ENCODE measurements at places on chromosomes 11 and 22.
A peak's percentile ranks its signal among the peaks of the same experiment; 100 is the strongest.

- H3K27ac ChIP-seq, result no peak overlapping the region
- DNase-seq, result no peak
- no peaks in the 10 kb centered on the region for H3K36me3 ChIP-seq
- no peaks in the 10 kb centered on the region for H3K27me3 ChIP-seq
- H3K4me1 ChIP-seq, result no peaks in the 10 kb centered on the region
Observed at GRCh38 chr11:19561011-19561410, 151.6 kb upstream of the NAV2 start.

DNA sequence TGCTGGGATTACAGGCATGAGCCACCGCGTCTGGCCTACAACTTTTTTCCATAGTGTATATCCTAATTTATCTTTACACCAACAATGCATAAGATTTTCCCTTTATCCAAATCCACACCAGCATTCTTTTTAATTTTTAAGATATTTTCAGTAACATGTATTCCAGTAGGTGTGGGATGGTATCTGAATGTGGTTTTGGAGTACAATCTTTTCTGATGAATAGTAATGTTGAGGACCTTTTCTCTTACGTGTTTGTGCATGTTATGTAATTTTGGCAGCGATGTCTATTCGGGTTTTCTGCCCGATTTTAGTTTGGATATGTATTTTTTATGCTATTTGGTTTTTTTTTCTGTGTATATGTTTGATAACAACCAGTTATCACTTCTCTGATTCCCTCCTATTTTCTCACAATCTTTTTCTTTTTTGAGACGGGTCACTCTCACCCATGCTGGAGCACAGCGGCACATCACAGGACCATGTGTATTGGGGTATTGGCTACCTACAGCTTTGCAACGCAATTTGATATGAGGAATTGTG lies 114.6 kb upstream of the GRK3 start:
- H3K4me1 ChIP-seq, result peaks cover 21% of the 10 kb centered on the region
- H3K27ac ChIP-seq, result no peak overlapping the region
- H3K36me3 ChIP-seq, result no peaks in the 10 kb centered on the region
- DNase-seq, result no peak
- no peaks in the 10 kb centered on the region for H3K27me3 ChIP-seq

GRCh38 chr11:97979741-97980140 lies 1041.0 kb upstream of the CNTN5 start:
- no peaks in the 10 kb centered on the region for H3K4me1 ChIP-seq
- H3K27ac ChIP-seq, result no peak overlapping the region
- H3K36me3 ChIP-seq, result no peaks in the 10 kb centered on the region
- no peak overlapping the region for H3K4me3 ChIP-seq
- H3K27me3 ChIP-seq, result no peaks in the 10 kb centered on the region

GRCh38 chr11:88301488-88302140 lies 35.9 kb downstream of the CTSC start:
- no peak for DNase-seq
- peaks cover 95% of the 10 kb centered on the region for H3K36me3 ChIP-seq
- H3K4me3 ChIP-seq, result no peak overlapping the region
- no peaks in the 10 kb centered on the region for H3K27me3 ChIP-seq
- H3K27ac ChIP-seq, result no peak overlapping the region

DNA sequence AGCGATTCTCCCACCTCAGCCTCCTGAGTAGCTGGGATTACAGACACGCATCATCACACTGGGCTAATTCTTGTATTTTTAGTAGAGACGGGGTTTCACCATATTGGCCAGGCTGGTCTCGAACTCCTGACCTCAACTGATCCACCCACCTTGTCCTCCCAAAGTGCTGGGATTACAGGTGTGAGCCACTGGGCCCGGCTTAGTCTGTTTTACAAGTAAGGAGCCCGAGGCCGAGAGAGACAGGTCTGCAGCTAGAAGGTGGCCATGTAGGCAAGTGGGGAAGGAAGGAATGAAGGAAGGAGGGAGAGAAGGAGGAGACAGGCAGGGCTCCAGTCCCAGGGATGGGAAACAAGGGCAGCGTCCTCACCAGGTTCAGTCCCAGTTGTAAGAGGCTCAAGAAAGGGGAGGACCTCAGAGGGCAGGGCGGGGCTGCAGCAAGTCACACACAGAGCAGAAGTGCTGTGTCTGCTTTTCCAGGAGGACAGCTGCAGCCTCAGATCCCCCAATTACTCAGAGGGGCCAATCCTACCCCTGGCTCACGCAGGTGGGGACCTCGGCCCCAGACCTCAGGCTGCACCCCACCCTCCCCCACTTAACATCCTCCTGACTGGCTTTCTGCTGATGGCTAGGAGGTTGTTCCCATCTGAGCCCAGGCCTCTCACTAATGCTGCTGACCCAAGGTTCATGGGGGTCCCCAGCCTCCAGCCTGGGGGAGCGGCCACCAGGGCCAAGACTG lies 53.8 kb upstream of the PRR5 start:
- H3K27me3 ChIP-seq, result no peaks in the 10 kb centered on the region
- no peak overlapping the region for H3K4me3 ChIP-seq
- peak; percentile 14 for DNase-seq
- no peaks in the 10 kb centered on the region for H3K4me1 ChIP-seq

DNA sequence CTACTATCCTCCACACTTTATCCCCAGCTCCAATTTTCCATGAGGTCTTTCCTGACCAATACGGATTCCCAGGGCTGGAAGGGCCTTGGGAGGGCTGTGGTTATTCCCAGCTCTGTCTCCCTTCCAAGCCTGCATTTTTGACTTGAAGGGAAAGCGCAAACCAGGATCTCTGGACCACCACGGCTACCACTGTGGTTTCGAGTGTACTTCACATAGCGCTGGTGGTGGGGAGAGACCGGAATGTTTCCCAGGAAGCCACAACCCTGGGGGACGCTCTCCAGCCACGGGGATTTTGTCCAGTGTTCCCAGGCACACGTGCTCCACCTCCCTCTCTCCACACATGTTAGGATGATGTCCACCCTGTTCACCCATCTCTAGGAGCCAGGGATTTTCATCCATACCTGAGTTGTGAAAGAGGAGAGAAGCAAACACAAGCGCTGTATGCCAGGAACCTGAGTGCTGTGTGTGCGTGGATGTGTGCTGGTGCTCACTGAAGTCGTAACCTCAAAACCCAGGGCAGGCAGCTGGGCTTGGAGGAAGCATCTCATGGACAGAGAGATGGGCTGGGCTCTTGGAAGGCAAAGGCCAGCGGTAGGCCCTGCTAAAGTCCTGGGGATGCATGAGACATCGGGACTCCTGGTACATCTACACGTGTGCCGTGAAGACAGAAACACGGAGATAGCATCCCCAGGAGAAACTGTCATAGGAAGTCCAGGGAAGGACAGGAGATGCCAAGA lies 1.3 kb upstream of the NPTXR start:
- no peaks in the 10 kb centered on the region for H3K36me3 ChIP-seq
- no peak for DNase-seq
- no peak overlapping the region for H3K27ac ChIP-seq
- H3K27me3 ChIP-seq, result no peaks in the 10 kb centered on the region

DNA sequence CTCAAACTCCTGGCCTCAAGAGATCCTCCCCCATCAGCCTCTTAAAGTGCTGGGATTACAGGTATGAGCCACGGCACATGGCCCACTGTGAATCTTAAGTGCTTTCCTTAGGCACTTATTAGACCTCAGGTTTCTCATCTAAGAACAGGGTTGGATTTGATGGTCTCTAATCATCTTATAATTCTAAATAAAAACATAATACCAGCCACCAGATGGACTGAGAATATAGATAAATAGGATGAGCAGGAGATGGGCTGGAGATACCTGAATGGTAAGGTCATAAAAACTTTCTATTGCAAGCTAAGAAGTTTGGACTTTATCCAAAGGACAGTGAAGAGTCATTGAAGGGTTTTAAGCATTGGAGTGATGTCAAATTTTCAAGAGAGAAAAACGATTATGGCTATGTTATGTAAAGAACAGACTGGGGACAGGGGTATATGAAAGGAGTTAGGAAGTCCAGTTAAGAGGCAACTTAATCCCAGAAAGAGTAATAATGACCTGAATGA lies 85.2 kb downstream of the RELT start:
- no peak overlapping the region for H3K4me3 ChIP-seq
- no peaks in the 10 kb centered on the region for H3K27me3 ChIP-seq
- DNase-seq, result no peak
- no peaks in the 10 kb centered on the region for H3K36me3 ChIP-seq
- H3K4me1 ChIP-seq, result no peaks in the 10 kb centered on the region

DNA sequence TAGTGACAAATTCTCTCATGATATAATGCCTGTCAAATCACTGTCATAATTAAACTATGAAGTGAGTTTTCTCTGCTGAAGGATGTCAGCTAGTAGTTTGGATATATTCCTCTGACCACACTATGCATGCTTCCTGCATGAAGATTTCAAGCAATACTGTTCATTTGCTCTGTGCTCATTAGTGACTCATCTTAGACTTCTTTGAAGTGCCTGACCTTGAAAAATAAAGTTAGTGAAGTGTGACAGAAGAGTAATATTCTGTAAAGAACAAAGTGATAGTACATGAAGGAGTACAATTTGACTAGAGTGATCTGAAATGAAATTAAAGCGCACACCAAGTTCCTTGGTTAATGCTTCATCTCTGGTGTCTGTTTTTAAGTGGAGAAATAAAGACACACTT lies 629.5 kb upstream of the ANO3 start:
- H3K4me1 ChIP-seq, result no peaks in the 10 kb centered on the region
- no peak overlapping the region for H3K4me3 ChIP-seq
- no peaks in the 10 kb centered on the region for H3K36me3 ChIP-seq
- H3K27me3 ChIP-seq, result no peaks in the 10 kb centered on the region

DNA sequence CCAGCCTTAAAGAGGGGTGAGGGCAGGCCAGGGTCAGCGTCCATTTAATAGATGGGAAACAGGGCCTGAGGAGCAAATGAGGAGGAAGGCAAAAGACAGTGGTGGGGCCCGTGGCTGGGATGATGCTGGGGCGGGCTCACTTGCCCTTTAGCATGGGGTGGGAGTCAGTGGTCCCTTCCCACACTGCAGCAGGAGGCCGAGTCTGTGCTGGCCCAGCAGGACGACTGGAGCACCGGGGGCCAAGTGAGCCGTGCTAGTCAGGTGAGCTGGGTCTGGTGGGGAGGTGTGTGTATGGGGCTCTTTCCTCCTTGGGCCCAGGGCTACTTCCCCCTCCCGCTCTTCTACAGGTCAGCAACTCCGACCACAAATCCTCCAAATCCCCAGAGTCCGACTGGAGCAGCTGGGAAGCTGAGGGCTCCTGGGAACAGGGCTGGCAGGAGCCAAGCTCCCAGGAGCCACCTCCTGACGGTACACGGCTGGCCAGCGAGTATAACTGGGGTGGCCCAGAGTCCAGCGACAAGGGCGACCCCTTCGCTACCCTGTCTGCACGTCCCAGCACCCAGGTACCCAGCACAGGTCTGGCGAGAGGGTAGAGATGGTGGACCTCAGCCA lies 12.8 kb downstream of the SCYL1 start:
- H3K27ac ChIP-seq, result no peak overlapping the region
- no peaks in the 10 kb centered on the region for H3K36me3 ChIP-seq
- peaks cover 22% of the 10 kb centered on the region for H3K4me1 ChIP-seq
- no peaks in the 10 kb centered on the region for H3K27me3 ChIP-seq

DNA sequence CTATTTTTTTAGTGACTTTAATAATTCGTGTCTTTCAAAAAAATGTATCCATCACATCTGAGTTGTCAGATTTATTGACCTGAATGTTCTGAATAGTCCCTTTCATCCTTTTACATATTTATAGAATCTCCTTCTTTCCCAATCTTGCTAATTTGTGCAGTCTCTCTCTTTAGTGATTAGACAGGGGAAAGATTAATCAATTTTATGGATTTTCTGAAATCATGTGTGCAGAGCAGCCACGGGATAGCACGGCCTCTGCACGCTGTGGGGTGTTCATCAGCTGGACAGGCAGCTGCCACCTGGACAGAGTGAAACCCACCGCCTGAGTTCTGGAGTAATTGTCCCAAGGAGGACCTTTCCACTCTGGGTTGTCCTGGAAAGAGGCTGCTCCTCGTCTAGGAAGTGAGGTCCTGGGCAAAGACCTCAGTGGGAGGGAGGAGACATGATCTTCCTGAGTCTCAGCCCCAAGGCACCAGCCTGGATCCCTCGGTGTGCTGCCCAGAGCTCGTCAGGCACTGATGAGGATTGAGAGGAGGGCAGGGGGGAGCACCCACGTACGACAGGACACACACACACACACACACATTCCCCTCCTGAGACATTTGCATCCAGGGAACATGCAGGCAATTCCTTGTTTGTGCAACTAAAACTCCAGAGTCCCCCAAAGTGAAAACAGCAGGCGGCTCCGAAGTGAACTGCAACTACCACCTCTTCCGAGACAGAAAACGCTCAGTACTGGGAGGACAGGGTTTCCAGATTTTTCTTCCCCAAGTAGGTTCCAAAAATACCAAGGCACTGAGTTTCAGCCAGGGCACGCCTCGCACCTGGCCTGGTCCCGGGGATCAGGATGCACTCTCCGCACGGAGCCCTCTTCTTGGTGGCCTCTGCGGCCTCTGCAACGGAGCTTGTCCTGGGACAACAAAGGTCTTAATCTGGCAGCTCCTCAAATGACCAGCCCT lies 22.5 kb upstream of the KRTAP5-6 start:
- no peaks in the 10 kb centered on the region for H3K36me3 ChIP-seq
- no peak overlapping the region for H3K4me3 ChIP-seq
- H3K4me1 ChIP-seq, result no peaks in the 10 kb centered on the region
- no peaks in the 10 kb centered on the region for H3K27me3 ChIP-seq
- H3K27ac ChIP-seq, result no peak overlapping the region

All from Karpas-422 (cell line).